ENCODE measurements at places on chromosomes 12 and 14.

DNA sequence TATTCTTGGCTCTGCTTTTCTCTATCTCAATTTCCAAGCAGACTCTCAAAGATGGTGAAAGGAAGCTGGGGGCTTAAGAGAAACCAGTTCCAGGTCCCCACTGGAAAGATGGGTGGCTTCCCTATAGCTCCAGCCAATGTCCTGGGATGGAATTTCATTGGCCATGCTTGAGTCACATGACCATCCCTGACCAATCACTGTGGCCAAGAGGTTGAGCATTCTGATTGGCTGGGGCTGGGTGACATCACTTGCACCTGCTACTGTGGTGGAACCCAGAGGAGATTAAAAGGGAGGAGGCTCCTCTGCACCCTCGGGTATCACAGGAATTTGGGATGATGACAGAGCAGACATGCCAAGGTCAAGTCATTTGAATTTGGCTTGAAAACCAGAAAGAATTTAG, 436.5 kb downstream of the TMEM132D start:
- no peak for DNase-seq

- peak; percentile 10 for DNase-seq
Observed at GRCh38 chr12:38149395-38150073, 167.0 kb upstream of the ALG10B start.

DNA sequence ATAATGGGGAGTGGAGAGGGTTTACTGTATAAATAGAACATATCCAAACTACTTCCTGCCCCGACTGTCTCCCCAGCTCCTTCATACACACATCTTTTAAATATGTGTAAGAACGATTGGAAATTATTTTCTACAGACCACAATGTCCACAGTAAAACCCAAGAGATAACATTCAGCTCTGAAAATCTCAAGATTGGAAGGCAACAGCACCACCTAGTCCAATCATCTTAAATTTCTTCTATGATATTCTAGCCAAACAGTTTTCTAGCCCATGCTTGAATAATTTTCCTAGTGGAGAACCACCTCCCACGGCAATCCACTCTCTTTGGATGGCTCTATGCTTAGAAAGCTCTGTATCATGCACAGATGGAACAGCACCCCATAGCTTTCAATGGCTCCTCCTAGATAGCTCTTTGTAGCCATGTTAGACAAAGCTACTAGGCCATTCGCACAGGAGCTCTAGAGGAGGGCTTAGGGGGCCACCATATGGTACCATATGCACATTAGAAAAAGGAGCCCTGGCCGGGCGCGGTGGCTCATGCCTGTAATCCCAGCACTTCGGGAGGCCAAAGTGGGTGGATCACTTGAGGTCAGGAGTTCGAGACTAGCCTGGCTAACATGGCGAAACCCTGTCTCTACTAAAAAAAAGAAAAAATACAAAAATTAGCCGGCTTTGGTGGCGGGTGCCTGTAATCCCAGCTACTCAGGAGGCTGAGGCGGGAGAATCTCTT, 18.1 kb downstream of the VDR start:
- no peak for DNase-seq

GRCh38 chr14:26143057-26143456, 454.8 kb downstream of the NOVA1 start:
- DNase-seq, result no peak

DNA sequence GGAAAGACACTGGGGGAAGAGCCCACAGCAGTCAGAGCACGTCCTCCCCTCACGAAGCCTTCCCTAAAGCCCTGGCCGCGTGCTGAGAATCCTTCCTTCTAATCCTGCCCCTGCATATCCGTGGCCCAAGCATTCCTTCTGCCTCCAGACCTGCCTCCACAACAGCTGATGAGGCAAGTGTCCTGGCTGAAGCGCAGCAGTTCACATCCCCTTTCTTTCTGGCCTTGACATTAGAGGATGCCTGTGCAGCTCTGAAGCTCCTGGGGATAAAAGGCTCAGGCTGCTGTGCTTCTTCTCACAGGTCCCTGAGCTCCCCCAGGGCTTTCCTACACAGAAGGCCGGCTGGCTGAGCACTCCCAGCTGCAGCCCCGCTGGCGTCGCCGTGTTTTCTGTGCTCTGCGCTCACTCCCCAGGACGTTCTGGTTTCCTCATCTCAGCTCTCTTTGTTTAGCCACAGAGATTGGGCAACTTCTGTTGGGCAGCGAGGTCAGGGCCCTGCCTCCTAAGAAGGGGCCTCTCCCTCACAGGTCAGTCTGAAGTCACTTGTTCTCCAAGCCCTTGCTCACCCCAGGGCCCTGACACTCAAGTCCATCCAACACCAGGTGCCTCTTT, 45.8 kb downstream of the NINJ2 start:
- DNase-seq, result no peak

- no peak for DNase-seq
Observed at GRCh38 chr14:100587086-100587762, at the start of gene BEGAIN. Gene BEGAIN, minus strand, starts transcription at chr14:100587417. Its CDS starts 127 bp downstream, at chr14:100587290.

GRCh38 chr12:113240395-113240794, 19.1 kb downstream of the TPCN1 start:
- DNase-seq, result no peak

- no peak for DNase-seq
Observed at GRCh38 chr14:75224561-75224960, 48.1 kb upstream of the TMED10 start.

- DNase-seq, result no peak
Observed at GRCh38 chr14:20801726-20802125, 918 bp downstream of the RNASE1 start.

DNA sequence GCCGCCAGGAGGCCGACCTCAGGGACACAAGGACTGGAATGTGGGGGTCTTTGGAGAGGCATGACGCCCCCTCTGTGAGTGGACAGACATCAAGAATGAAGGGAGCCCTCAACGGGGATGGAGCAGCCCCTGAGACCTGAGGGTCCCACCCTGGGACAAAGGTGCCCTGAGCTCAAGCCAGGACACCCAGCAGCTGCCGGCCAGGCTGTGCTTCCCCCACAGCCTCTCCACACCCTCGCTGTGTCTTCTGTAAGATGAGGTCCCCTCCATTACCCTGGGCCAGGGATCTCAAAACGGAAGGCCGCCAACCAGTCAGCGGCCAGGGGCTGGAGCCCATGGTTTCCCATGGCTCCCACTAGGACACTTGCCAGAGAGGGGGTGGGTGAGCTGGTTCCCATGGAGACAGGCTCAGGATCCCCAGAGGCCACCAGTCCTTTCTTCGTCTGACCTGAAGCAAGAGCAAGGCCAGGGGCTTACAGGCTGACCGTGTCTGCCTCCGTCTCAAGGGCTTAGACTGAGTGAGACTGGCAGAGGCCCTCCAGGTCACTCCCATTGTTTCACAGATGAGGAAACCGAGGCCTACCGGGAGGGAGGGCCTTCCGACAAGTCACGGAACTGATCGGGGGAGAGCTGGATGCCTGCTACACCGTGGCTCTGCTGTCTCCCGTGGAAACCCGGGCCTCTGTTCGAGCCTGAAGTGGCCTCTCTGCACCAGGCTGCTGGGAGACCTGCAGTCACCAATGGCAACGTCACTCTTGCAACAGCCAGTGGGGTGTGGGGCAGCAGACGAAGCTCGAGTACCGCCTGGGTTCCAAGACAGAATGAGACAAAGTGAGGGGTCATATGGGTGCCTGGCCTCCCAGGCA, 91.7 kb upstream of the DIO3 start:
- no peak for DNase-seq

DNA sequence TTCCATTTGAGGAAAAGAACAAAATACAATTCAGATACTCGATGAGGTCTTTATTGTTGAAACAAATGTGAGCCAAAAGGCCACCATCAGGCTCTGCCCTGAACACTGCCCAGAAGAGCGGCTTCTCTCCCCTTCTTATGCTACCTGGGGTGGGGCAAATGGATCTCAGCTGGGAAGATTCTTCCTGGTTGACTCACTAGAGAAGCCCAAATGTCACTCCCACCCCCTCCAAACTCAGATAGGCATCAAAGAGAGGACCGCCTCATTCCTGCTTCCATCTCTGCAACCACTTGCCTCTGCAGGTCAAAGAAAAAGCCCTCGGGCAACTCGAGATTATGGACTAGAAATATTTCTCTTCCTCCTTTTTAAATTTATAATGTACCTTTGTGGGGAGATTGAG, 55.8 kb downstream of the TBX3 start:
- no peak for DNase-seq

DNA sequence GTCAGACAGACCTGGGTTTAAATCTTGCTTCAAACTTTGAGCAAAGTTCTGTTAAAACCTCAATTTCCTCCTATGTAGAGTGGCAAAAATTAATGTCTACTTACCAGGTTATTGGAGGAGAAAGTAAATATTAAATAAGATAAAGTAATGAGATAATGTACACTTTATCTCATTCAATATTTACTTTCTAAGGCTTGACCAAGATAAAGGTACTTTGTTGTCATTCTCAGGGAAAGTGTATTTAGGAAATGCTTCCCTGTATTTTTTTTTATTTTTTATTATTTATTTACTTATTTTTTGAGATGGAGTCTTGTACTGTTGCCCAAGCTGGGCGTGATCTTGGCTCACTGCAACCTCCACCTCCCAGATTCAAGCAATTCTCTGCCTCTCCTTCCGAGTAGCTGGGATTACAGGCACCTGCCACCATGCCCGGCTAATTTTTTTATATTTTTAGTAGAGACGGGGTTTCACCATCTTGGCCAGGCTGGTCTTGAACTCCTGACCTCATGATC, 4.7 kb downstream of the FAM161B start:
- DNase-seq, result no peak

GRCh38 chr12:82517027-82517426, 158.7 kb downstream of the METTL25 start:
- no peak for DNase-seq

DNA sequence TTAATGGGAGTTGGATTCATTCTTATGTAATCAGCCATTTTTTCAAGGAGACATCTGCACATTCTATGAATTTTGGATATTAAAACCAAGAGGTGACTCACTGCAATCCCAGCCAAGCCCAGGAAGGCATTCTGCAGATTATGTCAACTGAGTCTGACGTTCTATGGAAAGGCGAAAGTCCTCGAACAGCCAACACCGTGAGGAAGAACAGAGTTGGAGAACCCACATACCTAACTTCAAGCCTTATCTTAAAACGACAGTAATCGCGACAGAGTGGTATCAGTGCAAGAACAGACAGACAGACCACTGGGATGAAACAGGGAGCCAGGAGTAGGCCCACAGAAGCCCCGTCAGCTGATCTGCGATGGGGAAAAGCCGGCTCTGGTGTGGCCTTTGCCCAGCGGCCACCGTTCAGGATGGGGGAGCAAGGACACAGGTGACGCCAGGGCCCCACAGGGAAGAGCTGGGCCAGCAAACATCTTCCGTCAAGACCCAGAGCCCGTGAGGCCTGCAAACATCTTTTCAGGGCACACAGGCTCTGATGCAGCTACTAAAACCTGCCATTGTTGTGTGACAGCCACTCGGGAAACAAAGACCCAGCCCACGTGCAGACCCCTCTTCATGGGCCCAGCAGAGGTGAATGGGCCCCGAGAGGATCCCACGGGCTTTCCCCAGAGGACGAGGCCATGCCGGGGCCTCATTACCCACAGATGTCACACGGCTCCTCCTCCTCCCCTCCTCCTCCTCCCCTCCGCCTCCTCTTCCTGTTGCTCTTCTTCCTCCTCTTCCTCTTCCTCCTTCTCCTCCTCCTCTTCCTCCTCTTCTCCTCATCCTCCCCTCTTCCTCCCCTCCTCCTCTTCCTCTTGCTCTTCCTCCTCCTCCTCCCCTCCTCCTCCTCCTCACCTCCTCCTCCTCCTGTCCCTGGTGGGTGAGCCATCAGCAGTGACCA, 277.6 kb downstream of the ADGRD1 start:
- no peak for DNase-seq

DNA sequence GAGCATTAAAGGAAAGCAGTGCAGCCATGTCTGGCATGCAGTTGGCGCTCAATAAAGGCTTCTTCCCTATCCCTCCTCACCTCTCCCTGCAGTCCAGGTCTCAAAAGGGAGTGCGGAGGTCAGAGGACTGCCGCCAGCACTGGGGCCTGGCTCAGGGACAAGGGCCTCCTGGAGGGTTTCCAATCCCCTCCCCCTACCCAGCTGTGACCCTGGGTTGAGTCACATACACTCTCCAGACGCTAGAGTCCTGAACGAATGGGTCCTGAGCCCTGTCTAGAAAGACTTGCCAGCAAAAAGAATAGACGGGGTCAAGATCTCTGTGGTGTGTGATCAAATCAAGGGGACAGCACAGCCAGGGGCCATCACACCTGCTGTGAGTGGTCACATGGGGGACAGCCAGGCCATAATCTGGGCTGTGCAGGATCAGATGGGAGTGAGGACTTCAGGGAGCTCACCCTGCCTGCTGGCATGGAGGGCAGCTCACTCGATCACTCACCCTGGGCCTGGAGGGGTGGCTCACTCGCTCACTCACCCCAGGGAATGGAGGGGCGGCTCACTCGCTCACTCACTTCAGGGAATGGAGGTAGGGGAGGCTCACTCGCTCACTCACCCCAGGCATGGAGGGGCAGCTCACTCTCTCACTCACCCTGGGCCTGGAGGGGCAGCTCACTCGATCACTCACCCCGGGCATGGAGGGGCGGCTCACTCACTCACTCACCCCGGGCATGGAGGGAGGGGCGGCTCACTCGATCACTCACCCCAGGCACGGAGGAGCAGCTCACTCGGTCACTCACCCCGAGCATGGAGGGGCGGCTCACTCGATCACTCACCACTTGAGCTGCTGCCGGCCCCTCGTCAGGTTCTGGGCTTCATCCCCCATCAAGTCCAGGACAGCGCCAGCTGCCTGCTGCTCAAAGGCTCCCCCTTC, 12.8 kb downstream of the CFAP73 start:
- DNase-seq, result no peak

GRCh38 chr12:85531341-85531740, 251.3 kb downstream of the ALX1 start:
- DNase-seq, result no peak

DNA sequence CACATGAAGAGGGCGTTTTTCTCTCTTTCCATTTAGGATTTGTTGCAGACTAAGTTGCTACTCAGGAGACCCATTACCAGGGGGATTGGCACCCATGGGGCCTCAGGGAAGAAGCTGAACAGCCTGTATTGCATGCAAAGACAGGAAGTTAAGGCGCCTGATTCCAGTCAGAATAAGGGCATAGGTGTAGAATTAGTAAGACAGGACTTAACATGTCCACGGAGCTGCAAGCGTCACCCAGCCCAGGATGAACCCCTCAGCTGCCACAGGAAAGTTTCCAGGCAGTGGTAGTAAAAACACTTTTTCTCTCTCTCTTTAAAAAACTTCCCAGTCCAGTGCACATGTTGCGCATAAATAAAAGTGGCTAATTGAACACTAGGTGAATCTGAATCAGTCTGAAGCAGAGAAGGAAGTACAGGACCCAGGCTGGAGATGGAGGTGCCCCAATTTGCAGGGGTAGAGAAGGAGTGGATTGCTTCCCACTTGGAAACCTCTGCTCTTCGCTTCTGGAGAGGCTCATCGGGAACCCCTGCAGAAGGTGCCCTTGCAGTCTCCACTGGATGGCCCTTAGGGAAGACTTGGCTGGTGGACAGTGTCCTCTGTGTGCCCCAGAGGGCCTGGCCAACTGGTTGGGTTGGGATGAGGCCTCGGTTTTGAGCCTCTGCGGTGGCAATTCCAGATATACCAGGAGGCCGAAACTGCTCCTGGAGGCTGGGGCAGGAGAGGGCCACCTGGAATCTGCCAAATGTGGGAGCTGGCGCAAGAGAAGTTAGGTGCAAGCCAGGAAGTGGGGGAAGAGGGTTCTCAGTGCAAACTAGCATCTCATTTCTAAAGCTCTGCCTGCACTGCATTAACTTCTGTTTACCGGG, 10.7 kb upstream of the TBX3 start:
- no peak for DNase-seq
